Panc1 (cell line): ENCODE measurements at places on chromosomes 12 and 14.

DNA sequence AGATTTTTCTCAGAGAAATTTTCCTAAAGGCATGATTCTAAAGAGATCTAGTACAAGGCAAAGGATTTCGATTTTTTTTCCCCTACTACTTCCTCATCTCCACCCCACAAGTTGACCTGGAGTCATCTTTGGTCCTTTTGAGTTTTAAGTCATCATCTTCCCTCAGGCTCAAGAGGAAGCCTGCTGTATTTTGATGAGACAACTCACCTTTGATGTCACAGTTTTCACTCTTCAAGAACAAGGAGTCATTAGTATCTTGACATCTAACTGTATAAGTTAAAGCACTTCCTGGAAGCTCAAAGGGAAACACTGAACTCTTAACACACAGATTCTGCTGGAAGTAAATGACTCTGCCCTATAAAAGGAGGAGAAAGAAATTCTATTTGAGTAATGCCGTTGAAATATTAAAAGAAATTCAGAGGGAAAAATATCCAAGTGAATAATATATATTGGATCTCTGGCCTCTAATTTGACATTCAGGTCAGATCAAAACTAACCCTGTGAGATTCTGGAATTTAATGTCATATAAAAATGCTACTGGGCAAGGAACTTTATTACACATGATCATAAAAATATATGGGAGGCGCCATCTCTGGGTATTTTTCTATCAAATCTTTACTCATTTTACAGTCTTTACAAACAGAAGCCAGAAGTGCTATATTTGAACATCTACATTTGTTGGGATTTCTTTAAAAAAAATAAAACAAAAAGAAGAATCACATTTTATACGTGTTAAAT, 435.0 kb downstream of the NRXN3 start:
- H3K27ac ChIP-seq, result no peak overlapping the region
- H3K4me1 ChIP-seq, result no peaks in the 10 kb centered on the region
- no peak overlapping the region for H3K4me3 ChIP-seq
- no peak for DNase-seq
- H3K36me3 ChIP-seq, result no peaks in the 10 kb centered on the region

- no peaks in the 10 kb centered on the region for H3K36me3 ChIP-seq
- no peak overlapping the region for H3K27ac ChIP-seq
- H3K4me1 ChIP-seq, result no peaks in the 10 kb centered on the region
- peaks cover 9% of the 10 kb centered on the region; the same call in 1 of the 2 replicates for H3K27me3 ChIP-seq
- no peak for DNase-seq
Observed at GRCh38 chr12:119609358-119609757, 15.8 kb downstream of the TMEM233 start.

- H3K27ac ChIP-seq, result no peak overlapping the region
- DNase-seq, result no peak
- H3K4me1 ChIP-seq, result no peaks in the 10 kb centered on the region
- H3K36me3 ChIP-seq, result no peaks in the 10 kb centered on the region
Observed at GRCh38 chr12:91637789-91638624, 455.4 kb upstream of the DCN start.

DNA sequence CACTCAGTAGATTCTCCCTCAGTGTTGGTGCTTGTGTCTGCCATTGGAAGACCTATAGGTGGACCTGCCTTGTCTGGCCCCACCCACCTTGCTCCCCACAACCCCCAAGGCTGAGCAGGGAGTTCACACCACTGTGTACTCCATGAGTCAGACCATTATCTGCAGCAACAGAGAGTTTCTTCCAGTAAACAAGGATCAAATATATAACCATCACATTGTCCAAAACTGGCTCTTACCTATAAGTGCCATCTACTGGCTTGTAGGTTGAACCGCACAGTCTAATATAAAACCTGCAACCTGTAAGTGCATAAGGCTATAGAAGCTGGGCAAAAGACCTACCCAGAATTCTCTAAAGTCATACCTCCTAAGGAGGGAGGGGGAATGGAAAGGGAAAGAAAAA, 7.9 kb downstream of the TAS2R13 start:
- H3K4me1 ChIP-seq, result no peaks in the 10 kb centered on the region
- H3K36me3 ChIP-seq, result no peaks in the 10 kb centered on the region
- no peak for DNase-seq
- H3K27ac ChIP-seq, result no peak overlapping the region
- H3K27me3 ChIP-seq, result no peaks in the 10 kb centered on the region
- H3K4me3 ChIP-seq, result no peak overlapping the region

GRCh38 chr14:87434680-87435079, 558.3 kb downstream of the GALC start:
- H3K27me3 ChIP-seq, result no peaks in the 10 kb centered on the region
- no peaks in the 10 kb centered on the region for H3K36me3 ChIP-seq

GRCh38 chr12:130076752-130077151, 85.5 kb upstream of the FZD10 start:
- no peaks in the 10 kb centered on the region for H3K4me1 ChIP-seq
- DNase-seq, result no peak
- peaks cover 5% of the 10 kb centered on the region; the same call in 1 of the 2 replicates for H3K27me3 ChIP-seq
- no peak overlapping the region for H3K27ac ChIP-seq
- no peak overlapping the region for H3K4me3 ChIP-seq
- no peaks in the 10 kb centered on the region for H3K36me3 ChIP-seq

- H3K27me3 ChIP-seq, result no peaks in the 10 kb centered on the region; the same call in 1 of the 2 replicates
- H3K4me1 ChIP-seq, result no peaks in the 10 kb centered on the region
- no peaks in the 10 kb centered on the region for H3K36me3 ChIP-seq
- H3K27ac ChIP-seq, result no peak overlapping the region
- H3K4me3 ChIP-seq, result no peak overlapping the region
- DNase-seq, result no peak
Observed at GRCh38 chr12:4037747-4038312, 164.6 kb upstream of the PARP11 start.

GRCh38 chr14:92022036-92022435, 17.8 kb downstream of the TRIP11 start:
- no peak for DNase-seq
- no peaks in the 10 kb centered on the region for H3K4me1 ChIP-seq
- no peaks in the 10 kb centered on the region for H3K27me3 ChIP-seq
- no peak overlapping the region for H3K27ac ChIP-seq
- no peak overlapping the region for H3K4me3 ChIP-seq
- H3K36me3 ChIP-seq, result peaks cover 4% of the 10 kb centered on the region; the same call in 1 of the 2 replicates

GRCh38 chr12:10957741-10958140, 18.7 kb upstream of the TAS2R14 start:
- H3K27ac ChIP-seq, result no peak overlapping the region
- H3K27me3 ChIP-seq, result no peaks in the 10 kb centered on the region
- no peak overlapping the region for H3K4me3 ChIP-seq
- no peaks in the 10 kb centered on the region for H3K36me3 ChIP-seq

- H3K36me3 ChIP-seq, result no peaks in the 10 kb centered on the region
- H3K4me1 ChIP-seq, result no peaks in the 10 kb centered on the region
- H3K27ac ChIP-seq, result no peak overlapping the region
Observed at GRCh38 chr14:23617539-23617938, 18.6 kb upstream of the DHRS2 start.

DNA sequence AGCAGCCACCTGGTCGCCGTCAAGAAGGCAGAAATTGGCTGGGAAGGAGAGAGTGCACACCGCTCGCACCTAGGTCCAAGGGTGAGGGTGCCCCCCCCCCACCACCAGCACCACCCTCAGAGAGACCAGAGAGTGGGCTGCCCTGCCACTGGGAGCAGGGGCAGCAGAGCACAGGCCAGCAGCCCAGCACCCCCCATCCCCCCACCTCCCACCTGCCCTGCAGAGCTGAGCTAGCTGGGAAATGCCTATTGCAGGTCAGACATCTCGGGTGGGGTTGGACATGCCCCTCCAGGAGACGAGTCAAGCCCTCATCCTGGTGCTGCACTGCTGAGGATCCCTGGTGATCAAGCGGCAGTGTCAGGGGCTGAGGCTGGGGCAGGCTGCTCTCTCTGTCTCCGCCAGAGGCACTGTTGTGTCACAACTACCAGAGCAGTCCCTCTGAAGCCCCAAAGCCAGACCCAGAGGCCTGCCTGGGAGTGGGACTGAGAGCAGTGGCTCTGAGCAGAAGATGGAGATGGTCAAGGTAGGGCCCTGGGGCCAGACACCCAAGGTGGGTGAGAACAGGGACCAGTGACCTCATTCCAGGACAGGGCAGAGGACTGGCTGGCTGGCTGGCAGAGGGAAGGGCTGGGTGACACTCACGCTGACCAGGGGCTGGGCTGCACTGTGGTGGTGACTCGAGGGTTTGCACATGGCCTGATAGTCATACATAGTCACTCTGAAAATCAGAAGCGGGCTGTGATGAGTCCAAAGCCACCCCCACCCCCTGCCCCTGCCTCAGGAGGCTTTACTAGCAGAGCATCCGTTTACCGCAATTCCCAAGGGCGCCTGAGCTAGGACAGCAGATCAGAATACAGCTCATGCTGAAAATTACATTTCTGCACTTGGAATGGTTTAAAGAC, 19.7 kb upstream of the LRTM2 start:
- no peaks in the 10 kb centered on the region for H3K36me3 ChIP-seq
- DNase-seq, result no peak
- H3K27me3 ChIP-seq, result no peaks in the 10 kb centered on the region
- no peak overlapping the region for H3K27ac ChIP-seq

GRCh38 chr12:128916425-128916824, 63.1 kb downstream of the GLT1D1 start:
- H3K27me3 ChIP-seq, result no peaks in the 10 kb centered on the region
- H3K4me1 ChIP-seq, result no peaks in the 10 kb centered on the region
- DNase-seq, result no peak
- no peaks in the 10 kb centered on the region for H3K36me3 ChIP-seq
- H3K4me3 ChIP-seq, result no peak overlapping the region

DNA sequence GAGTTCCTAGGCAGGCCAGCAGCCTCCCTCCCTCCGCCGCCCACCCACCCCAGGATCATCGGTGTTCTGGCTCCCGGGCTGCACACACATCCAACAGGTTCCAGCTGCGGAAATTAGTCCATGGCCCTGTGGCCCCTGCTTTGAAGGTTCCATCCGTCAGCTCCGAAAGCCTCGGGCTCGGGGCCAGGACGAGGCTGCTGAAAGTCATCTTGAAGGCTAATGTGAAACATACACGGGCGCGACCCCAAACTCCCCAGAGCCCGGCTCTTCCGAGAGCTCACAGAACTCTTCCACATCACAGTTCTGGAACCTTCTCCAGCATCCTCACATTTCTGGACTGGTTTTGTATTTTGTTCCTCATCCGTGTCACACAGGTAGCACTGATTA, 19.8 kb downstream of the KDM2B start:
- H3K4me1 ChIP-seq, result no peaks in the 10 kb centered on the region
- DNase-seq, result no peak
- H3K27ac ChIP-seq, result no peak overlapping the region
- H3K27me3 ChIP-seq, result no peaks in the 10 kb centered on the region
- H3K36me3 ChIP-seq, result no peaks in the 10 kb centered on the region

DNA sequence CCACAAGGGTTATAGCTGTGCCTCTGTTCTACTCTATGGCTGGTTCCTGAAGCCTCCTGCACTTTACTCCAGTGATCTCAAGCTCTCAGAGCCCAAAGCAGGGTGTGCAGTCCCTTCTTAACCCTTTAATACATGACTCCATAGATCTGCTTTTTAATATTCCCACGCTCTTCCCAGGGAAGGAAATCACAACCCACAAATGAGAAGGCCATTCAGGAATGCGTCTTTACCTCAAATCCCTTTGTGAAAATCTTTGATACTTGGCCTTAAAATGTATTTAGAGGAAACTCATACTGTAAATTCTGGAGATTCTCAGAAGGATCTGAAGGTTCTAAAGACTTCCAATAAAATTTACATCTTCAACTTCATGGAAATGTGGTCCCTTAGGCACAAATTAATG, 17.0 kb downstream of the NID2 start:
- H3K4me1 ChIP-seq, result no peaks in the 10 kb centered on the region
- no peak overlapping the region for H3K27ac ChIP-seq
- H3K36me3 ChIP-seq, result no peaks in the 10 kb centered on the region

- no peaks in the 10 kb centered on the region for H3K27me3 ChIP-seq
- peak overlapping the region; percentile 31 for H3K27ac ChIP-seq
- peaks cover 28% of the 10 kb centered on the region for H3K4me1 ChIP-seq
- H3K4me3 ChIP-seq, result no peak overlapping the region
- DNase-seq, result no peak
- no peaks in the 10 kb centered on the region for H3K36me3 ChIP-seq
Observed at GRCh38 chr12:108630481-108631207, 3.0 kb downstream of the SELPLG start.

GRCh38 chr14:35999294-35999693, 173.2 kb downstream of the BRMS1L start:
- H3K27ac ChIP-seq, result no peak overlapping the region
- no peaks in the 10 kb centered on the region for H3K36me3 ChIP-seq
- no peak for DNase-seq
- no peaks in the 10 kb centered on the region for H3K4me1 ChIP-seq
- no peak overlapping the region for H3K4me3 ChIP-seq

GRCh38 chr12:81617915-81618314, 141.2 kb downstream of the PPFIA2 start:
- H3K27ac ChIP-seq, result no peak overlapping the region
- H3K27me3 ChIP-seq, result no peaks in the 10 kb centered on the region
- H3K36me3 ChIP-seq, result no peaks in the 10 kb centered on the region
- H3K4me1 ChIP-seq, result no peaks in the 10 kb centered on the region

- no peak overlapping the region for H3K27ac ChIP-seq
- H3K4me1 ChIP-seq, result peaks cover 16% of the 10 kb centered on the region
- H3K4me3 ChIP-seq, result no peak overlapping the region
- no peak for DNase-seq
- no peaks in the 10 kb centered on the region for H3K27me3 ChIP-seq
Observed at GRCh38 chr12:96371790-96372699, 28.2 kb downstream of the CDK17 start.
